A172 (cell line): ENCODE measurements at places on chromosomes 1 and 21. TPM values are rescaled to one million over a fixed set of nuclear protein-coding genes. Genes with fewer than 3 reads are reported as not detected.

DNA sequence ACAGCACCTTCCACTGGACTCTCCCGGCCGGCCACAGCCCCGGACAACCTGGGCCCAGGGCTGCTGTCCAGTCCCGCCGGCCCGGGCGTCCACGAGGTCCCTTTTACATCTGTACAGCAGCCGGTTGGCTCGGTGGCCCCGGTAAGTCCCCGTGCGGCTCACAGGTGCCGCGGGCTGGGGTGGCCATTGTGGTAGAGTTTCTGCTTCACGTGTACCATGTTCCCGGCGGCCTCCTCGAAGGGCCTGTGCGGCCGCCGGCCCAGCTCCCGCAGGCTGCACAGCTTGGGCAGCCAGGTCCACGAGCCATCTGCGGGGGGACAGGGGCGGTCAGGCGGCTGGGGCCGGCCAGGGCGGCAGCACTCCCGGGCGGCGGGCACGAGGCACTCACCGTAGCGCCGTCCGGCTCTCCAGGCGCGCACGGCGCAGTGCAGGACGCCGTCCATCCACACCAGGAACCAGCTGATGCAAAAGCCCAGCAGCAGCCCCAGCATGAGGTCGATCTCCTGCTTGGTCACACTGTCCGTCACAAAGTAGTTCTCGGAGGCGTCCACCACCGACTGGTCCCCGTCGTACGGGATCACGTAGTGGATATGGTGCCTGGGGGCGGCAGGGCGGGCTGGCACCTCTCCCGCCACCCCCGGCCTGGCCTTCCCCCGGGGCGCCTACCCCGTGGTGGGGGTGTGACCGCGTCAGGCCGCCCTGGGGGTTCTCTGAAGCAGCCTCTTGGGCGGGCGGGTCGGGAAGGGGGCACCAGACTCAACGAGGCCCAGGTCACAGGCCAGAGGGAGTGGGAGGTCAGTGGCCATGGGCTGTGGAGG is 5.0 kb downstream of the TMEM240 start:
- no peak for DNase-seq

DNA sequence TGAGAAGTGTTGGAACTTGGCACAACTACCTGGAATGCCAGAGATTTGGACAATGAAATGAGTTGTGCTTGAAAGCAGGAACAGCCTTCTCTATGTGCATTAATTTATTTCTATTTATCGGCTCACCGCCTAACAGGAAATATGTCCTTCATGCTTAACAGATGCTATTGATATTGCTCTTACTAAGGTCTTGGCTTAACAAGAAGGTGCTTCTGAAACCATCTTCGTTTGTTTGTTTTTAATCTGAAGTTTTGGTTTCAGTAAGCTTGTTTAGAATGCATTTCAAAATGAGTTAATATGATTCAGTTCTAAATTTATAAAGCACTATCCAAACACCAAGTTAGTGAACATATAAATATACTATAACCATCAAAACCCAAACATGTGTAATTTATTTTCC is 898.3 kb upstream of the B3GALT2 start:
- DNase-seq, result no peak

DNA sequence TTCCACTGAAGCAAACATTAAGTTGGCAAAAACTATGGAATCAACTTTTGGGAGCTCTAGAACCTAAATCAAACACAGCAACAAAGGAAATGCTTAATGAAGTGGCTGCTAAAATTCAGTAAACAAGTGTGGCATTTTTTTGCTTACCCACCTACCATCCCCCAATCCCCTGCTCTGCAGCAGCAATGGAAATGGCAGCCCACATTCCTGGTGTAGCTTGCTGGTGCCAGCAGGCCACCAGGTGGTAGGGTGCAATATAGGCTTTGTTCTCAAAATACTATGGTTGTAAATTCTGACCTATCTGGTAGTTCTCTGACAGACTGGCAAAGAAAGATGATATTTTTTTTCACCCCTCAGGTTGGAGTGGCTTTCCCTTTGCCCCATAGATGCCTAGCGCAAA is 42.8 kb downstream of the SHCBP1L start:
- DNase-seq, result no peak

Gene CFAP141
- total RNA-seq, result not detected in 2 replicates

DNA sequence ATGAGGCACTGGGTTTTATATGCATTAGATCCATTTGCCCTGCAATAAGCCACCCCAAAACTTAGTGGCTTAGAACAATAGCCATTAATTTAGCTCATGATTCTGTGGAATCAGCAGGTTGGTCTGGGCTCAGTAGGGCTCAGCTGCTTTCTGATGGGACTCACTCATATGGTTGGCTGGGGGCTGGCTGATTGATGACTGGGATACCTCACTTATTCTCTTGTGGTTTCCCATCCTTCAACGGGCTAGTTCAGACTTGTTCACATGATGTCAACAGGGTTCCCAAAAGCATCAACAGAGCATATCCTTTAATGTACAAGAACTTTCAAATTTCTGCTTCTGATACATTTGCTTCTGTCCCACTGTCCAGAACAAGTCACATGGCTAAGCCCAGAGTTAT is 43.2 kb downstream of the DNM3 start:
- DNase-seq, result no peak

Gene SYCP1
- total RNA-seq, result not detected in 2 replicates

GRCh38 chr1:50970931-50971582 is 1.0 kb downstream of the CDKN2C start:
- peak; percentile 10 for DNase-seq

DNA sequence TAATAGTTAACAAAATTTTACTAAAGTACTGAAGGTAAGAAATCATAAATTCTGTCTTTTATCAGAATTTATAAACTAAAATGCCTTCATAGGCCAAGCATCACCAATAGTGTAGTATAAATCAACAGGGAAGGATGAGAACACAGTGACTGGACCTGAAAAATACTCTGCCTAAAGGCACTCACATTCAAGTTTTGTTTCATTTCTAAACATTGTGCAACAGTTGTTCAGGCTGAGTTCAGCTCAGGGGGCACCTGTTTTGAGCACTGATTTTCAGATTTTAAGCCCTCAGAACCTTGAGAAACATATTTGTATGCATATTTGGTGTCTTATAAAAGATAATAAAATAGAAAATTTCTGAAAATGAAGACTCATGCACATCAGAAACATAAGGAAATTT is 12.4 kb downstream of the ACBD6 start:
- no peak for DNase-seq

- peak; percentile 25 for DNase-seq
These were observed 11.1 kb downstream of the TNNI3K start for GRCh38 chr1:74246315-74246714.

Gene KRTAP6-3
- not detected in 2 replicates for total RNA-seq

Gene AADACL3
- total RNA-seq, result not detected in 2 replicates

DNA sequence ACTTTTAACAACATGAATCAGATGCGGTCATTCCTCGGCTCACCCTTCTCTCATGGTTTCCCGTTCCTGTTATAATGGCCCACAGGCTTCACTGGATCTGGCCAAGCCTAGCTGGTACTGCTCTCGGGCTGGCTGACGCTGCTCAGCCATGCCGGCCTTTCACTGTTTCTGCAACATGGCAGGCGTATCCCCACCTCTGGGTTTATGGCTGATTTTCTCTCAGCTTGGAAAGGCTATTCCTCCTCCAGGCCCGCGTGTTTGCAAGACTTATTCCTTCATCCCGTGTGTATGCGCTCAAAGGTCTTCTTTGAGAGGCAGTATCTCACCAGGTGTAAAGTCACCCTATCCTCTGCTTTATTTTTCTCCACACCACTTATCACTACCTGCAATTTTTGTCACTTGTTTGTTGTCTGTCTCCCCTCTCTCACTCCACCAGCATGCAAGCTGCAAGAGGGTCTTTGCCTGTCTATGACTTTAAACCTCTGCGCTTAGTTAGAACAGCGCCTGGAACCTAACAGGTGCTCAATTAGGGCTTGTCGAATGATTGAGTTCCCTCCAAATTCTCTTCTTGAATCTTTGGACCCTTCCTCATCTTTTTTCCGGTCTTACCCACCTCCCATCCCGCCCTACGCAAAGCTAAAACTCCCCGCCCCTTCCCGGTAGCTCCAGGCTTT is 491 bp upstream of the RAP1A start:
- no peak for DNase-seq

Gene ZNF593OS
- not detected in 2 replicates for total RNA-seq

Gene TRAF3IP3
- not detected in 2 replicates for total RNA-seq

- DNase-seq, result peak; percentile 93
These were observed 14.4 kb upstream of the ERVH48-1 start for GRCh38 chr21:42939582-42940413.
